ENCODE measurements at places on chromosomes 16 and 17. TPM values are rescaled to one million over a fixed set of nuclear protein-coding genes. Genes with fewer than 3 reads are reported as not detected.

PFAS gene
- 31.4 TPM for polyA plus RNA-seq

IRX3 gene
- not detected for polyA plus RNA-seq

QPRT gene
- 0.41 TPM for polyA plus RNA-seq

GP2 gene
- not detected for polyA plus RNA-seq

CD300A gene
- not detected for polyA plus RNA-seq

MMP15 gene
- polyA plus RNA-seq: 14.5 TPM

CLEC18A gene
- polyA plus RNA-seq: 0.65 TPM

SLC22A31 gene
- polyA plus RNA-seq: 1.0 TPM

XYLT1 gene
- 0.51 TPM for polyA plus RNA-seq

FA2H gene
- not detected for polyA plus RNA-seq

ATP1B2 gene
- polyA plus RNA-seq: not detected

ARHGDIG gene
- 2.2 TPM for polyA plus RNA-seq

TBC1D3E gene
- not detected for polyA plus RNA-seq

DOC2B gene
- 0.22 TPM for polyA plus RNA-seq

KLHL10 gene
- not detected for polyA plus RNA-seq

CHAD gene
- polyA plus RNA-seq: not detected

CCL16 gene
- polyA plus RNA-seq: not detected

JPH3 gene
- 0.35 TPM for polyA plus RNA-seq

UTS2R gene
- polyA plus RNA-seq: not detected

CD7 gene
- polyA plus RNA-seq: not detected

LRRC36 gene
- polyA plus RNA-seq: 0.30 TPM

HMOX2 gene
- polyA plus RNA-seq: 86.3 TPM

C16orf86 gene
- 0.98 TPM for polyA plus RNA-seq

OR1F1 gene
- 0.17 TPM for polyA plus RNA-seq

CCDC200 gene
- polyA plus RNA-seq: not detected

PDILT gene
- polyA plus RNA-seq: not detected

KRTAP16-1 gene
- polyA plus RNA-seq: not detected

STAC2 gene
- polyA plus RNA-seq: not detected

CORO1A gene
- polyA plus RNA-seq: 4.7 TPM

Measured in endothelial cell of umbilical vein (primary cell).